Thoracic aorta (tissue), 2 donors: ENCODE measurements at places on chromosomes 11 and 22. TPM values are rescaled to one million over a fixed set of nuclear protein-coding genes. Genes with fewer than 3 reads are reported as not detected.

DNA sequence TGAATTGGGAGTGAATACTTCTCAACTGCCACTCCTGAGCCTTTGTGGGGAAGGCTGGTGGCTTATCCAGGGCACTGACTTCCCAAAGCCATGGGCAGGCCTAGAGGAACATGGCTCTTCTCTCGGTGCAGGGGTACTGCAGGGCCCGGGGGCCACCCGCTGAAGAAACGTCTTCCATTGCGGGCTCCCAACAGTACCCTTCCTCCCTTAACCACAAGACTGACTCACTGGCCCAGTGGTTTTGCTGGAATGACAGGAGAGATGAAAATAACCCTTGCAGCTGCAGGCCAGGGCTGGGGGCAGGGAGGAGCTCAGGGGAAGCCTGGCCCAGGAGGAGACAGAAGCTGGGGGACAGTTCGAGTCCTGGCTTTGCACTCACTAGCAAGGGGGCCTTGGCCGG lies 13.5 kb downstream of the TXN2 start:
- no peak for DNase-seq

- no peak for DNase-seq
Observed at GRCh38 chr22:32395107-32395506, 16.9 kb downstream of the RTCB start.

Gene LMNTD2
- total RNA-seq, result 2.7 TPM

Gene RBMXL2
- not detected for total RNA-seq

DNA sequence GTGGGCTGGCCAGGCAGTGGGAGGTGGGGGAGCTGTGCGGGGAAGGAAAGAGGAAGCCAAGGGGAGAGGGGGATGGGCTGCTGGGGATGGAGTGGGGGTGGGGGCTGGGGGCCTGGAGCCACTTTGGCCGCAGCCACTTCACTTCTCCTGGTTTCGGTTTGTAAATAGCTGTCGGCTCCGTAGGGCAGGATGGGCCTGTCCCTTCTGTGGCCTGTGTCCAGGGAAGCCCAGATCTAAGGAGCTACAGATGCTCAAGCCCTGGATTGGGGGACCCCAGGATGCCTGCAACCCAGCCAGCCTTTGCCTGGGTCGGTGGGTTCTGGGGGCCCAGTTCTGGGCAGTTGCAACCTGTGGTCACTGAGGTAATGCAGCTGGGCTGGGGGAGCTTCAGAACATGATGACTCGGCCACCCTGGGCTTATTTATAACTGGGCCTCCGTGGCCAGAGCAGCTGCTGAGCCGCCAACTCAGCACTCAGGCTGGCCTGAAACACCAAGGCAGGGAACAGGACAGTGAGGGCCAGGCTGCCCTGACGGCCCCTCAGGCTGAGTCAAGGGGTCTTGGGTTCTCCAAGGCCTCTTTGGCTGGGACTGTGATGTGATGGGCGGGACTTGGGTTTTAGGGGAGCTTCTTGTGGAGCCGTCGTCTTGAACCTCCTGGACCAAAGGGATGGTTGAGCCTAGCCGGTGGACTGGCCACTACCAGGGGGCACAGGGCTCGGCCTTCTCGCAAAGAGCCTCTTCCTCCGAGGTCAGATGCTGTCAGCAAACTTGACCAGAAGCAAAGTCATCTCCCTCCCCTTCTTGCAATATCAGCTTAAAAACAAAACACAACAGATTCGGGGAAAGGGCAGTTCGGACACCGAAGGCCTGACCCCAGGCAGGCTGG lies 15.0 kb upstream of the SLC39A13 start:
- DNase-seq, result no peak

GRCh38 chr11:110728883-110729282 lies 16.6 kb upstream of the ARHGAP20 start:
- DNase-seq, result no peak

DNA sequence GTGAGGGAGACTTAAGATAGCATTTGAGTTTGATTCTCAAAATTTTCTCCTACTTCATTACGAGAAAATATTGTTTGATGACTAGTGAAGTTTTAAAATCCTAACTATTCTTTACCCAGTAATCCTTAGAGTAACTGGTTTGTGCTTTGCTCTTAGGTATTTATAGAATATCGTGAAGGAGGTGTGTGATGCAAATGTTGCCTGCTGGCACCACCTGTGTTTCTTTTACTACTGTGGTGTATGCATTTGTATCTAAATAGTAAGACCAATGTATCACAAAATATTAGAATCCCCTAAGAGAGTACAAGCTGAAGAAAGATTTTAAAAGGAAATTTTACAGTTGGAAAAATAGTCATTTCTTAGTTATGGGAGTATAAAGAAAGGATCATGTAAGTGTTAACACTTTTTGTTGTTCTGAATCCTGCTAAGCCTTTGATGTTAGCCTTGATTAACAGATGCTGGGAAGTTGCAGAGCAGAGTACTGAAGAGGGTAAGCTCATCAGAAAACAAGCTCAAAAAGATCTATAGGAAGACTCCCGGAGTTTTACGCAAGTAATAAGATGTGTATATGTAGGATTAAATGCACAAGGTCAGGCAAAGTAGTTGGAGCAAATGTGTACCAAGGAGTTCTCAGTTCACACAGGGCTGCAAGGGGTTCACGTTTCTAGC lies 102.2 kb upstream of the SLC6A5 start:
- no peak for DNase-seq

Gene MOGAT2
- total RNA-seq, result not detected

Gene PTS
- total RNA-seq, result 22.1 TPM

DNA sequence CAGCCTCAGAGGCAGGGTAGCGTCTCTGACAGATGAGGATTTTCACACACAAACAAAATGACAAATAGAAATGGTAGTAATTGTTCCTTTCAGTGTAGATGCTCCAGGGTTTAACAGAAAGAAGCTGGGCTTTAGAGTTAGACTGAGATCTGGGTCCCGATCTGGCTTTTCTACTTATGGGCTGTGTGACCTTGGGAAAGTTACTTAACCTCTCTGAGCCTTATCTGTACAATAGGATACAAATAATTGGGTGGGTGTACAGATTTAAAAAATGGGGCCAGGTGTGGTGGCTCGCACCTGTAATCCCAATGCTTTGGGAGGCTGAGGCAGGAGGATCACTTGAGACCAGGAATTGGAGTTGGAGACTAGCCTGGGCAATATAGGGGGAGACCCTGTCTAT lies 204.9 kb downstream of the CEP164 start:
- DNase-seq, result no peak

Gene TEX12
- total RNA-seq, result 0.54 TPM

DNA sequence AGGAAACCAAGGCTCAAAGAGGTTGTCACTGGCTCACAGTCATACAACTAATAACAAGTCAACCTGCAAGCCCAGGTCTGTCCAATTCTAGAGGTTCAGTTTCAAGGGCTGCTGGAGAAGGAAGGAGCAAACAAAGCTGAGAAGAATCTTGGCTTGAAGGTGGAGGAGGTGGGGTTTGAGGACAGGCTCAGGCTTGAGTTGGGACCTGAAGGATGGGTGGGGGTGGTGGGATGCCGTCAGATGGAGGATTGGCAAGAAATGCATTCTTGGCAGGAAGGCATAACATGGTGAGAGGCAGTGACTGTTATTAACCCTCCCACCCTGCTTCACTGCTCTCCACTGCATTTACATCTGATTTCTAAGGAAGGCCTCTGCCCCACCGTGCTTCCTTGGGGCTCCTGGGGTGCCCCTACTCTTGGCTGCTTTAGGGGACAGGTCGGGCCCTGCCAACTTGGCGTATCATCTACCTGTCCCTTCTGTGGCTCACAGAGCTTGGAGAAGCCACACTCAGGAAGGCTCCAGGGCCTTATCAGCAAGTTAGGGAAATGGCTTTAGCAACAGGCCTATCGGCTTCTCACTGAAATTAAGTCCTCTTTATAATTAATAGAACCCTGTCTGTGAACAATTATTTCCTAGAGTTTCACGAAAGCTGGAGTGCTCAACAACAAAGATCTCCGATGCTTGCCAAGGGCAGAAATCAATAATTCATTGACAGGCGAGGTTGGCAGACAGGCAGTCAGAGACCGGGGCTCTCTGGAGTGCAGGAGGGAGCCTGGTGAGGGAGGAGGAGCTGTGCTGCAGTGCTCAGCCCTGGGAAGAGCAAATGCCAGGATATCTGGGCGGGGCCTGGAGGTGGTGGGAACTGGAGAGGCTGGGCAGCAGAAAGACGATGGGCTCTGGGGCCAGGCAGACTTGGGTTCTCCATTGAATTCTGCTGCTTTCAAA lies 84.9 kb upstream of the NARS2 start:
- no peak for DNase-seq

DNA sequence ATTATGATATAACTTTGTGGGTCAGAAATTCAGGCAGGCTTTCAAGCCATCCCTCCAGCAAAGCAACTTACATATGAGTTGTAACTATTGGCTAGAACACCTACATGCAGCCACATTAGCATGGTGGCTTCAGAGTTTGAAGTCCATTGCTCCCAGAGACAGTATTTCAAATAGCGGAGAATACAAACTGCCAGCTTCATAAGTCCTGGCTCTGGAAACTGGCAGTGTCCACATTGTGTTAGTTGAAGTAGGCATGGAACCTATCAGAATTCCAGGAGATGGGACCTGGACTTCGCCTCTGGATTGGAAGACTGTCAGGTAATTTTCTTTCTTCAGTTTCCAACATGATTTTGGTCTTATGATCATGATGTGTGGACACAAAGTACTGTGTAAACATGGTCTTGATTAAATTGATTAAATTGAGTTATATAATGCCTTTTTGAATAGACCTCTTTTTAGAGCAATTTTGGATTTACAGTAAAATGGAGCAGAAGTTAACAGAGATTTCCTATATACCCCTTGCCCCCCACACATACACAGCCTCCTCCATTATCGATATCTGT lies 209.9 kb upstream of the NAV2 start:
- no peak for DNase-seq

GRCh38 chr11:124101737-124102136 lies 13.5 kb upstream of the VWA5A start:
- DNase-seq, result no peak

DNA sequence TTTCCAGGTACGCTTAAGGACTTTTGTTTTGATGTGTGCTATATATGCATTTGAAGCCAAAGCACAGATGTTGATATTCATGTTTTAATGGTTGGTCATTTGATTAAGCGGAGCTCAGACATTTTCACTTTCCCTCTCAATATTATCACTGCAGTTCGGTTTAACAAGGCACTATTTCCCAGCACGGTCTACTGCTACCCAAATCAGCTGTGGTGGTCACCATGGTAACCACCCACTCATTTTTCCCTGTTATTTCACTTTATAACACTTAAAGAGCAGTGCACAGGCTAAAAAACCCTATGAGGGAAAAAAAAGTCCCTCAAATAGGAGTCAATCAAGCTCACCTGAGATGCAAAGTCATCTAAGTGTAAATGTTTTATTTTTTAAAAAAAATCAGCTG lies 439.6 kb upstream of the CCDC90B start:
- no peak for DNase-seq

Gene ENDOD1
- 86.9 TPM for total RNA-seq

DNA sequence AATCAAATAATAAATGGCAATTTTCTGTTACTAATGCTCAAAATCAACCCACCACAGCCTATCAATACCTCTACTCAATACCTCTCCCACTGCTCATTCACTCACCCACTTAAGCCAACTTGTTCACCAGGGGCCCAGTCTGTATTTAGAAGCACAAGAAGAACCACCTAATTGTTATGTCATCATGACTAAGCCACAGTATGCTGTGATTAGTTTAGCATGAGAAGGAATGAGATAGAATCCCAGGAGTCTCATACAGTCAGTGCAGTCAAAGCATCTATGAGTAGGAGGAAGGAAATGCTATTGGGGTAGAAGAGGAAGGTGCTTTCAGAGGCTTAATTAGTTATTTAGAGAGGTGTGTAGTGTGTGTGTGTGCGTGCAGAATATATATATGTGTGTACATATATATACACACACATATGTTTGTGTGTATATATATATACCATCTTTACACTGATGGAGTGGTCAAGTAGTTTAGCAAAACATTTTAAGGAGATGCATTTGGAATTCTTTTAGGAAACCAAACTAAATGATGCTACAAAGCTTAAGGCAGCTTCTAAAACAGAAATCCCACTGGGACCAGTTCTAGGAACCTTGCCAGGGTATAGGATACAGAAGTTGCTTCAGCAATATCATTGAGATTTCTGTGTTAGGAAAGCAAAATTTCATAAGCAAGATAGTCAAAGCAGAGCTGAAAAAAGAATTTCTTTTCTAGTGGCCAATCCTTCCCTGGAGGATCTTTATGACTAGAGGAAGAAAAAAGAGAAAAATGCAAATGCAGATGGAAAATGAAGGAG lies 27.5 kb downstream of the KCNA4 start:
- no peak for DNase-seq

Gene DUSP8
- total RNA-seq, result 3.7 TPM

Gene RELT
- 6.5 TPM for total RNA-seq

- no peak for DNase-seq
Observed at GRCh38 chr11:43736502-43737200, 56.1 kb downstream of the HSD17B12 start.

GRCh38 chr11:8202516-8203413 lies 33.9 kb upstream of the RIC3 start:
- DNase-seq, result no peak

Gene PKDREJ
- not detected for total RNA-seq

Gene GAL3ST3
- 1.1 TPM for total RNA-seq

DNA sequence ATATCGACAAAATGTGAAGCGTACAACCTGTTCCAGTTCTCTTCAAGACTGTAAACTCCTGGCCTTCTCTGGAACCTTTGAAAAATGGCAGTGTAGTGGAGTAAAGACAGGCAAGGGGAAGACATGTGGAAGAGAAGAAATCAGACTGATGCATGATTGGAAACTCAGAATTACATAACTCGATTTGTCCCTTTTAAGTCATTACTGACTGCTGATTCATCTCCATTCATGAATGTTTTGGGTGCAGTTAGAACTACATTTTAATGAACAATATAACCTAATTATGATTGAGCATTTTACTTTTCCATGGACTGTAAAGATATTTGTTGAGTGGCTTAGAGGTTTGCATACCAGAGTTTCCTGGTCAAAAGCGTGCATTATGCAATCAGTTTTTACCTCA lies 32.9 kb downstream of the FAT3 start:
- no peak for DNase-seq

Gene APOBEC3H
- total RNA-seq, result not detected

DNA sequence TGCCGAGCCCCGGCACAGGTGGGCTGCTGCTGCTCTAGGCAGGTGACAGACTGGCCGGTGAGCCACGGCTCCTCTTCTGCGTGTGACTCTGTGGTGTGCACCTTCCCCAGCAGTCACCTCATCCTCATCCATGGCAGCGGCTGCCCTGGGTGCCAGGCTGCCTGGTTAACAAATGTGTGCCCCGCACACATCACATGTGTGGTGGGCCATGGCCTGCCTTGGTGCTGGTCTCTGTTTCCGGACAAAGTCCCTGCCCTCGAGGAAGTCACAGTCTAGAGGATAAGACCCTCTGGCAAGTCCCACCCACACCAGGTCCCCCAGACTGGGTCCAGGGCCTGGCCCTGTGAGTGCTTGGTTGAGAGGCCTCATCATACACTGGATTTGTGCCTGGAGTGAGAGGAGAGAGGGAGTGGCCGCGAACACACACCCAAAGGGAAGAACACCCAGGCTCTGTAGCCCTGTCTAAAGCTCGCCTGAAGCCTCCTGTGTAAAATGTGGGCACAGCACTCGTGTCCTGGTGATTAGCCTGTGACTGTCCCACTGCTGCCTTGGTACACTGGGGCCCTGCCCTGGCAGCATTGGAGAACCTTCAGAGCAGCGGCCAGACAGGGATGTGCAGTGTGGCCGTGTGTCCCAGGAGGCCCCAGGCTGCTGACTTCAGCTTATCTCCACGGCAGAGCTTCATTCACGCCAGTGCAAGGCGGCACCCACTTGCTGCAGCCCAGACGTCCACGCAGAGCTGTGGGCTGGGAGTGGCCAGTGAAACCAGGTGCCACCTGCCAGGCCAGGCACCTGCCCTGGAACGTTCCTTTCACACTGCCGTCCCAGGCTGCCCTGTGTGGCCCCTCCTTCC lies 269.9 kb downstream of the TBC1D22A start:
- no peak for DNase-seq

- peak; percentile 18 for DNase-seq
Observed at GRCh38 chr22:24951942-24952836, at the start of gene KIAA1671. Gene KIAA1671, plus strand, starts transcription at chr22:24952716. Its CDS starts 75,284 bp downstream, at chr22:25028000.

Gene CABP4
- 5.7 TPM for total RNA-seq
